ENCODE measurements at places on chromosomes 7 and 10.

GRCh38 chr7:22350466-22351328 lies 6.3 kb downstream of the RAPGEF5 start:
- DNase-seq = peak; percentile 65

DNA sequence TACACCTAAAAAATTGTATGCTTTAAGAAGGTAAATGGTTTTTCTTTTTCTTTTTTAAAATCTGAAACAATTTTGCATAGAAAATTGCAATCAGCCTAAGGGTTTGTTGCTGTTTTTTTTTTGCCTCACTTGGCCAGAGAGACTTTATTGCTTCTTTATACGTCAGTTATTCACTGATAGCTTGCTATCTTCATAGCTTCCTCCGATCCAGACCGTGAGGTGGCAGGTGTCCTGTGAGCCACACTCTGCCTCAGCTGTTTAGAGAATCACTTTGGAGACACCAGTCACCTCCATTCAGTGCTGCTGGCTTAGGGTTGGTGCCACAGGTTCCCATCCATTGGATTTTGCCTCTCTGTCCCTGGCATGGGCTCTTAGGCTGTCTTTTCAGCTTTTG lies 68.0 kb downstream of the HHEX start:
- DNase-seq = peak; percentile 15

DNA sequence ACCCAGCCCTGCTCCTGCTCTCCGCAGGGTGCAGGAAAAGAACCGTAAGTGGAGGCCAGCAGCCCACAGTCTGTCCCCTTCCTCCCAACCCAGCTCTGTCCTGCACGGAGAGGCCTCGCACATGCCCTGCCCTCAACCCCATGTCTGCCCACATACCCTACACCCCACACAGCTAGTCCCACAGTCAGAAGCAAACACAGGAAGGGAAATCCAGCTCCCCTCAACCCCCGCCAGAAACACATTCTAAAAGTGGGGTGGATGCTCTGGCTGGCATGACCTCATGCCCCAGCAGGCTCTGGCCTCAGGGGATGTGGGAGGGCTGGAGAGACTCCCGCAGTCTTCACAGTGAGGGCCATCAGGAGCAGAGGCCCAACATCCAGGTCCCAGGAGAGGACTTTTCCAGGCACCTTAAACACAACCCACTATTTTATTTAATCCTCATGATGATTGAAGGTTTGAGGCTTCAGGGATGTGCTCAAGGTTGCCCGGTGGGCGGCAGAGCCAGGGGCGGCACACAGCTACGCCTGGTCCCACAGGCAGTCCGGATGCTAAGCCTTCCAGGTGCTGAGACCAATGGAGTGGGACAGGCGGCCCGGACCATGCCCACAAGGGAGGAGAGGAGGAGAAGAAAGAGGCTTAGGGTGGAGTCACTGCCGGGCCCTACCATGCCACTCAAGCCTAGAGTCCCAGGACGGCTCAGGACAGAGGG lies 29.9 kb downstream of the CALML5 start:
- no peak for DNase-seq

- no peak for DNase-seq
Observed at GRCh38 chr10:97684866-97685394, 2.1 kb downstream of the AVPI1 start.

- DNase-seq = no peak
Observed at GRCh38 chr10:2851566-2851965, 215.8 kb upstream of the PFKP start.

GRCh38 chr7:120395526-120396019 lies 122.6 kb downstream of the KCND2 start:
- peak; percentile 84 for DNase-seq

- no peak for DNase-seq
Observed at GRCh38 chr10:110151467-110151866, 55.9 kb upstream of the MXI1 start.

All from GM12865 (cell line).